ENCODE measurements at places on chromosomes 1 and 21. TPM values are rescaled to one million over a fixed set of nuclear protein-coding genes. Genes with fewer than 3 reads are reported as not detected.
A peak's percentile ranks its signal among the peaks of the same experiment; 100 is the strongest.

DNA sequence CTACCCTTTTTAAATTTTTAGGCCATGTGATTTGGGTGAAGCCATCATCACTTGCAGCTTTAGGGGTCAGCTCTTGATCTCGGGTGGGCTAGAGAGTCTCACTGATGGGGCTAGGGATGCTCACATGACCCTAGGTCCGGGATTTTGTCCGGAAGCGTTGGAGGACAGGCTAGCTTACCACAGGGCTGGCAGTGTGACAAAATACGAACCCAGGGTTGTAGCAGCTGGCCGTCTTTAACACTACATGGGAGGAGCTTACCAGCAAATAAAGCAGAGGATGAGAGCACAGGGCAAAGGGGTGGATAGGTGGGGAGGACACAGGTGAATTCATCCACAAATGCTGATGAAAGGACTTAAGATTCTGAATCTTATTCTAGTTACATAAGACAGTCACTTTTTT, 21.9 kb downstream of the GPR161 start:
- no peak for DNase-seq

DNA sequence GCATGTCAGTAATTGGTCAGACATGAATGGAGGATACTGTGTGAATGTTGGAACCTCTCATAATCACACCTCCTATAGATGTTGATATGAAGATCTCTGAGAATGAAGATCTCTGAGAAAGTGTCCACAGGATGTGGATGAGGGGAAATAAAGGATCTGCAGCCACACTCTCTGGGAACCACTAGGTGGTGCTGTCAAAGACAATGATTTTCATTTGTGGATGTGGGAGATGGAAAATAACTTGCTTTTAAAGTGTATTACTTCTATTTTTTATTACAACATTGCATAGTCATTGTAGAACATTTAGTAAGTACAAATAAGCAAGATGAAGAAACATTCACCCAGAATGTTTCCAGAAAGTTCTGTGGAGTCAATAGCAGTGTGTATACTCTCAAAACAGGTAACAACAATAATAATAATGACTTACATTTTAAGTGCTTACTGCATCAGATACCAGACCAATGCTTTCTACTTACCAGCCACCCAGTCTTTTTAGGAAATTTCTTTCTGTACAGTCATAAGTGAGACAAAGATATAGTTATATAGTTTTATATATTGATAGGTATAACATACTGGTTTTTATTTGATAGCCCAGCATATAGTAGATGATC, 128.2 kb downstream of the ATG4C start:
- no peak for DNase-seq

- peak; percentile 82 for DNase-seq
Measured at GRCh38 chr1:214552174-214552608, 789 bp upstream of the PTPN14 start.

DNA sequence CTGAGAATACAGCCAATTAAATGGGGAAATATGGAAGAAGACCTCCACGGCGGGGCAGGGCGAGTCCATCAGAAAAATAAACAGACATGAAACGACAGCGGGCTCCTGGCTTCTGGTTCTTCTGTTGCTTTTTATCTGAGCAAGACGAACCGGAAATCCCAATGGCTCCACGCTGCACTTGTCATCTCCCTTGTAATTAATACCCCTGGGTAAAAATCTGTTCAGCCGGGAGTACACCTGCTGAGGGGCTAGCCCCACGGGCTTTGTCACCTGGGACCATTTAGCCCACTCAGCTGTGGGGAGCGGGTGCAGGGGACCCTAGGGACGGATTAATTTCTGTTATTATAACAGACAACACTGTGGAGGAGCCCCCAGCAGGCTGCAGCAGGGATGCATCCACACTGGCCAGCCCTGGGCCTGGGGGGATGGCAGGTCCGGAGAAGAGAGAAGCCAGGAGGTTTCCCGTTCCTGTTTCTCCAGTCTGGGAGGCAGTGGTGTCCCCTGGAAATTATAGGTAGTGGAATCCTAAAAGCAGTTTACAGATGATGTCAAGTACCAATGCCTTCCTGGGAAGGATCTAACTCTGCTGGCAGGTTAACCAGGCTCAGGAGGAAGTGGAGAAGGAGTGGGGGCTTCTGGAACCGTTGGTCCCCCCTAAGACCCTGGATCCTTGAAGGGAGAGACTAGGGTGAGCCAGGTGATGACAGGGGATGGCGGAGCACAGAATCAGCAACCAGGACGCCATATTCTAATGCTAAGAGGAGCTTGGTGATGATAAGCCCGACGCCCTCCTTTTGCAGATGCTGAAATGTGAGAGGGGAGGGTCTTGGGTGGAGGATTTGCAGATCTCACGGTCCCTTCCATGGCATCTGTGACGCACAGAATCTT, 566.1 kb downstream of the PTPRU start:
- DNase-seq: no peak

GRCh38 chr1:6269720-6270400, 9.0 kb upstream of the GPR153 start:
- no peak for DNase-seq

DNA sequence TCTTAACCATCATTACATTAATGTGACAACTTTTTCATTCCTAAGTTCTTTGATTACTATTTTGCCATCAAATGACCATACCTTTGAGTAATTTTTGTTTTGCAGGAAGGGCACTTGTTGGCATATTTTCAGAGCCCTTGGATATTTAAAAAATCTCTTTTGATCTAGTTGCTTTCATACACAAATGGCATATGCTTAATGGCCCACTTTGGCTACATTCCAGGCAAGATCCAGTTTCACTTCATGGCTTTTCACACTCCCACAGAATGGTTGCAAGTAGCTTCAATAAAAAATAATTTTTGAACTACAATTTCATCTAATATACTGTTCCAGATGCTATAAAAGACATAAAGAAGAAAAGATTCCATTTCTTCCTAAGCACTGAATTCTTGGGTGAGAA, 18.1 kb downstream of the ADAM30 start:
- DNase-seq: no peak

DNA sequence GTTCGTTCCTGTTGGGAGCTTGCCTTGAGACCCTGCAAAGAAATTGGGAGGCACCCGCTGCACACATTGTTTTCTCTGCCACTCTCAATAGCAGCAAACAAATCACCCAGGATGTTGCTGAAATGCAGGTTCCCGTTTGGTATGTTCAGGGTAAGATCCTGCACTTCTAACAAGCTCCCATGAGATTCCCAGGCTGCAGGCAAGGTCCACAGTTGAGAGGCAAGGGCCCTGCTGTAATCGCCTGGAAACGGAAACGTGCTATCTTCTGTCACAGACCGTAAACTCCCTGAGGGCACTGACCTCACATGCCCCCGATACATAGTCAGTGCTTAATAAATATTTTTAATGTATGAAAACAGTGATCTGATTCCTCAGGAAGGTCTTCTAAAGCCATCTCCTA, 37.8 kb downstream of the XCL1 start:
- no peak for DNase-seq

DNA sequence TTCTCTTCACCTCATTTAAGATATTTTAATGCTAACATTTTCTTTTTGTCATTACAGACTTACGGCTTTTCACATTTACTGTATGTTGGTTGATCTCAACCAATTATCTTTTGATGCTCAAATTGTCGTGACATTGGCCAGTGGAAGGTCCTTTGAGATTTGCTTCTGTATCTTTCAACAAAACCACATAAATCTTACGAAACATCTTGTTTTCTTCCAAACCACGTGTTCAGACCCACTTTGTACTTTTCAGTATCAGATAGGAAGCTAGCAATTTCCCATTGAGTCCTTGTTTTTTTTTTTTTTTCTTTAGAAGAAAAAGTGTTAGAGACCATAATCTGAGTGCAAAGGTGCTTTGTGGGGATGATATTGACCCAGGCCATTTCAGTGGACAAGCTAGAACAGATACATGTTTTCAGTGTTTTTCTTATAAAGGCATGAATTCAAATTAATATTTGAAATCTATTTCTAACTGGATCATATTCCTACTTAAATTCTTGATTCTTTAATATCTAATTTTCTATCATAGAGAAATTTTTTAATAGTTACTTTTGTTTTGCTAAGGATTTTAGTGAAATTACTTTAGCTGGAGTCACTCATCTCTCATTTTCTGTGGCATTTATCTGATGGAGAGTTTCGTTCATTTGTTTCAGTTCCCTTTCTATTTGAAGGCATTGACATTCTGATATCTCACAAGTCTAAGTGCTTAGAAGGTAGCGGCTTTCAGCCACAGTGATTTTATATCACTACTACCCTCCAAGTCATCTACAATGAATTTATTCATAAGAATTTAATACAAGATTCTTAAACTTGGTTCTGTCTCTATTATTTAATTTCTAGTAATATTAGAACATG, 26.7 kb downstream of the ATG4C start:
- no peak for DNase-seq

- DNase-seq: no peak
Measured at GRCh38 chr1:156546267-156546666, 26.1 kb downstream of the IQGAP3 start.

DNA sequence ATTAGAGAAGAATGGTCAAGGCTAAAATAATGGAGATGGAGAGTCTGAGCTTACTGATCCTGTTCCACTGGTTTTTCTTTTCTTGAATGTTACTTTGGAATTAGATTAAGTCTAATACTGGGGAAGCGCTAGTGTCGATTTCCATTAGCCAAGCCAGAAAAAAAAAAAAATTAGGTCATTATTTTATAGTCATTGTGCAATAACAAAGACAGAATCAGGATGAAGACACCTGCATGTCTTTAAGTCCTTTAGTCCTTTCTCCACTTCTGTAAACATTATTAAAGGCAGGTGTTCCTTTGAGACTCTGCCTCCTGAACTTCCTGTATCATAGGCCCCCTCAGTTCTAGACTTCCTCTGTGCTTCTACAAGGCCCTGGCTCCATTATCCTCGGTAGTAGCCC, 42.8 kb downstream of the MYSM1 start:
- no peak for DNase-seq

- no peak for DNase-seq
Measured at GRCh38 chr1:231093156-231093922, 53.3 kb upstream of the FAM89A start.

- DNase-seq: no peak
Measured at GRCh38 chr21:34915364-34915841, 133.7 kb downstream of the RUNX1 start.

GRCh38 chr1:98098473-98098872, 177.6 kb upstream of the DPYD start:
- DNase-seq: no peak

DNA sequence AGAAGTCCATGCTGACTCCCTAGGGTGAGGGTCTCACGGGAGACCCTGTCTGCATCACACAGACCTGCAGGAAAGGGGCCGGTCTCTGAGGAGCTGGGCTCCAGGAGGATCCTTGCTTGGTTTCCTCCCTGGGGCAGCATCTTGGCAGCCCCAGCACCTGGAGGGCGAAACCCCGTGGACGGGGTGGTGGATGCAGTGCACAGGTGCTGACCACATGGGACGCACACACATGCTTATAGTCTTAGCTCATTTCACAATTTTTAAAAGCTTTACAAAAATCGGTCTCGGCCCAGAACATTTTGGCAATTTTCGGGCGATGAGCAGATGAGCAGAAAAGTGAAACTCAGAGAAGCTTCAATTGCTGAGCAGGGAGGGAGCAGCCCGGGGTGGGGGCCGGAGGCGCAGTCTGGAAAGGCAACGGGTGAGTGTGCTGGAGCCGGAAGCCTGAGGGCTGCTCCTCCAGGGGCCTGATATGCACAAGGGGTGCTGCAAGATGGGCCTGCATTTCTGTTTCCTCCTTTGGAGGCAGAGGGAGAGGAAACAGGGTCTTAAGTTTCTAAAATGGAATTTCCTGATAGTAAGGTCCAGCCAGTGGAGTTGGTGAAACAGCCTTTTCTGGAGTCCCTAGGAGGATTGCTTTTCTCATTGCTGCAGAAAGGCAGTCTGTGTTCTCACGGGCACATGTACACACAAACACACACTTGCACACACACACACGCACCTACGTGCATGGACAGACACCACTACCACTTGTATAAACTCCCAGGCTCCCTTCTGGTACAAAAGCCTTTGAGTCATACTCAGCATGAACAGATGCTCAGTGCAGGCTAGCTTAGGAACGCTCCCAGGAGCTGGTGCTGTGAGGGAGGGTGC, 60.6 kb downstream of the SCCPDH start:
- DNase-seq: no peak

- DNase-seq: no peak
Measured at GRCh38 chr1:86741947-86742572, 37.7 kb downstream of the SH3GLB1 start.

DNA sequence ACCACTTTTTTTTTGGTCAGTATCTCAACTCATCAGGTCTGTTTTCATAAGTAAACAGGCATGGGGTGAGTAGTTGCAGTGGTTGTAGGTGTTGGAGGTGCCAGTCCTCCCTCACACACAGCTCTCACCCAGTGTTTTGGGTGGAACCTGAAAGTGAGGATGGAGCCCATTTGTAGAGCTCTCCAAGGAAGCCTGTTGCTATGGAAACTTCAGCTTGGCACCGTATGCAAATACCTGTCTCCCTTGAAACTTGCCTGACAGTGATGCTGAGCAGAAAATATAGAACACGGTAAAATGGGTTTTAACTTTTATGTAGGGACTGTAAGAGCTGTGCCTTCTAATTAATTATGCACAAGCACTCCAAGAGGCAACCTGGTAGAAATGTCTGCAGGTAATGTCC, 214.1 kb downstream of the AJAP1 start:
- no peak for DNase-seq

- DNase-seq: no peak
Measured at GRCh38 chr1:235650341-235651169, 971 bp upstream of the GNG4 start.

- DNase-seq: no peak
Measured at GRCh38 chr1:240190881-240191401, 99.3 kb downstream of the FMN2 start.

DNA sequence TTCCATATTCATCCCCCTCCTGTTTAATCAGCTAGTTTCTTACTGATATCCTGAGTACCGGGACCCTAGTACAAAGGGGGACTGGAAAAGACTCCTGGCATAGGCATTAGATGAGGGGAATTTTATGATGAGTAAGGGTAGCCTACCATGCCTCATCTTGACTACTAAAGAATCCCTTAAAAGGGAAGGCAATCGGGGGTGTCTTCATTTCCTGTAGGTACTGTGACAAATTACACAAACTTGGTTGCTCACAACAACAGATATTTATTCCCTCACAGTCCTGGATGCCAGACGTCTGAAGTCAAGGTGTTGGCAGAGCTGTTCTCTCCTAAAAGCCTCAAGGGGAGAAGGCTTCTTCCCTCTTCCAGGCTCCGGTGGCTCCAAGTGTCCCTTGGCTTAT, 28.9 kb upstream of the RUNX1 start:
- DNase-seq: no peak

- peak; percentile 30 for DNase-seq
Measured at GRCh38 chr1:30381671-30382365, 341.6 kb downstream of the MATN1 start.

- no peak for DNase-seq
Measured at GRCh38 chr1:226029093-226029496, 30.0 kb upstream of the SDE2 start.

- DNase-seq: peak; percentile 68
Measured at GRCh38 chr1:109186733-109187086, 27.0 kb upstream of the SARS1 start.

GRCh38 chr1:152343006-152343405, 16.8 kb downstream of the FLG2 start:
- no peak for DNase-seq

The FALEC gene
- total RNA-seq: 1.0 TPM

The KIF14 gene
- total RNA-seq: 0.23 TPM

The BCAN gene
- not detected for total RNA-seq

The COL9A2 gene
- total RNA-seq: 3.8 TPM

The CCDC30 gene
- 5.0 TPM for total RNA-seq

The C1orf226 gene
- 7.1 TPM for total RNA-seq

The CD1C gene
- total RNA-seq: 6.7 TPM

The TCHHL1 gene
- total RNA-seq: not detected

The CASQ2 gene
- 1.3 TPM for total RNA-seq

The PSMD4 gene
- 112 TPM for total RNA-seq

The ALX3 gene
- total RNA-seq: not detected

The PLPP3 gene
- total RNA-seq: 124 TPM

Data from upper lobe of right lung (tissue), 1 donor.